ENCODE measurements at places on chromosomes 7 and 10. TPM values are rescaled to one million over a fixed set of nuclear protein-coding genes. Genes with fewer than 3 reads are reported as not detected.

- no peak for DNase-seq
Observed at GRCh38 chr10:772227-772637, 82.8 kb upstream of the DIP2C start.

Gene ADAM12
- polyA plus RNA-seq: 0.03 TPM

DNA sequence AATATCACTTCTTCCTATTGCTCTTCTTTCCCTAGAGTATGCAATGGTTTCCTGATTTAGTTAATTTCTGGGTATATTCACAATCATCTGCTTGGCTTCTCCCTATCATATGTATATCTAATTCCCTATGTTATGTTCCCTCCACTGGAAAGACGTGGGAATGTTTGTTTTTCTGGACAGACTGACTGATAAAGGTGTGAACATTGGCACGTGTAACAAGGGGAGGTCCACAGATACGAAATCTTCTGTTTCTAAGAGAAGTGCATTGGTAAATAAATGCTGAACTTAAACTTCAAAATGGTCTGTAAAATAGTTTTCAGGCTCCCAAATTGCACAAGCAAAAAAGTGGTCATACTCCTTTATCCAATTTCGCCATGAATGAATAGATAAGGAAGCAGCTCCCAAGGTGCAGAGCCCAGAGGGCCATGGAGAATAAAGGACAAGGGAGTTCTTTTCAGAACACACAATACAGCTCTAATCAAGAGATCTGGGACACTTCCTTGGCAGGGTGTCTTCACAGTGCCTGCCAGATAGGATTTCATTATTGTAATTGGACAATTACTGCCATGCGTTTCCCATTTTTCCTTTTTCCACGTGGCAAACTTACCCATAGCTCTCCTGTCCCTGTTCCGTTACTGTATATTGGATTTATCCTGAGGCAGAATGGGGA is 141.9 kb downstream of the RNF133 start:
- DNase-seq: no peak

Gene NXPH1
- not detected for polyA plus RNA-seq

Gene SEC31B
- polyA plus RNA-seq: 9.2 TPM
